ENCODE measurements at places on chromosomes 13 and 19. TPM values are rescaled to one million over a fixed set of nuclear protein-coding genes. Genes with fewer than 3 reads are reported as not detected.

DNA sequence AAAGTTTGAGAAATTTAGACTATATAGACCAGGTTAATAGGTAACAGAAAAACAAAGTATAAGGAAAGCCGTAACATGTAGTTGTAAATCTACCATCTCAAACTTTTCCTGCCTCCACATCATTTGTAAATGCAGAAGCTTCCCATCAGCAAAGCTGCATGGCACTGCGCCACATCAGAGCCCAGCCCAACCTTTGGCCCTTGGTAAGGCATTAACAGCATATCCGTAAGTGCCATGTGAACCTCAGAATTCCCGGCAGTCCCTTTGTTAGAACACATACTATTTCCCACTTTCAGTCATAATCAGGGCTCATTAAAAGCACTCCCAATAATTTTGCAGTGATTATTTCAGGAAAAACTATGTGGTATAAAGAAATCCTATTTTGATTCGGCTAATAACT is 51.6 kb downstream of the MPHOSPH8 start:
- DNase-seq: no peak

DNA sequence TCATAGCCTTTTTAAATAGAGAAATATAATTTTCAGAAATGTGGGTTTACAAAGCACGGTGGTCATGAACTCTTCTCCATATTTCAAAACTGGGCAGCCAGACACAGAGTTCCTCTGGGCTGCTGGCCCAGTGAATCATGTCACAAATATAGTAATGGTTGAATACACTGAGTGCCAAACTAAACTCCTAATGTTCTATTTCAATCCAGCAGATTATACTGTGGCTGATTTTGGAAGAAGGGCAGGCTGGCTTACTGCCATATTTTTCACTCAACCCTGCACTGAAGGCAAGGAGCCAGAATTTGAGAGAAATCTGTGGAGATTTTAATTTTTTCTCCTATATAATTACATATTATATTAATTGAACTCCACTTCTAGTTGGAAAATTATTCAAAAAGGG is 17.0 kb upstream of the PRR20A start:
- no peak for DNase-seq

GRCh38 chr13:84894749-84895148 is 904.5 kb downstream of the SLITRK6 start:
- DNase-seq: no peak

GRCh38 chr13:79901336-79901735 is 420.4 kb downstream of the NDFIP2 start:
- no peak for DNase-seq

RNF113B gene
- not detected for total RNA-seq

DNA sequence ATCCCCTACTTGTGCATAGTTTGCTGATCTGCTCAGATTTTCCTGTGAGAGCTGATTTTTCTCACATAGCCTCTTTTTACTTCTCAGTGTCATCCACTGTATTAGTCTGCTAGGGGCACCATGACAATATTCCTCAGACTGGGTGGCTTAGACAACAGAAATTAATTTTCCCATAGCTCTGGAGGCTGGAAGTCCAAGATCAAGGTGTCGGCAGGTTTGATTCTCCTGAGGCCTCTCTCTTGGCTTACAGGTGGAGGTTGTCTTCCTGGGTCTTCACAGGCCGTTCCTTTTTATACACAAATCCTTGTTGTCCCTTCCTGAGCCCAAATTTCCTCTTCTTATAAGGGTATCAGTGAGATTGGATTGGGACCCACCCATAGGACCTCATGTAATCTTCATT is 9.2 kb downstream of the LRCH1 start:
- DNase-seq: no peak

IGLON5 gene
- total RNA-seq: not detected

ABCC4 gene
- 4.5 TPM for total RNA-seq
